ENCODE measurements at places on chromosomes 1 and 21.
A peak's percentile ranks its signal among the peaks of the same experiment; 100 is the strongest.

GRCh38 chr21:32733990-32734613, 6.3 kb upstream of the SYNJ1 start:
- no peaks in the 10 kb centered on the region for H3K4me1 ChIP-seq
- no peak for DNase-seq
- H3K27ac ChIP-seq: no peak overlapping the region
- no peak overlapping the region for H3K4me3 ChIP-seq
- H3K27me3 ChIP-seq: no peaks in the 10 kb centered on the region

DNA sequence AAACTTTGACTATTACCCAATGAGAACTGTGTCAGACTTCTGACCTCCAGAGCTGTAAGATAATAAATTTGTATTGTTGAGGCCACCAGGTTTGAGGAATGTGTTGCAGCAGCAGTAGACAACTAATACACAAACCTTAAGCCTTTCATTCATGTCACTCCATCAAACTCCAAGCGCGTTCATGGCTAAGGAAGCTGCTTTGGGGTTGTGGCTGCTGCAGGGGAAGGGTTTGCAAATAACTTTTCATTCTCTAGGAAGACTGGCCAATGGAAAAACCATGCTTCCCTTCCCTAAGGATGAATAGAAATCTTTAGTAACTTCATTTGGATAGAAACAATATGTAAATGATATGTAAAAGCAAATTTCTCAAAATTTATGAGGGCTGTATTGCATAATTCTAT, 170.4 kb downstream of the RHOU start:
- no peak overlapping the region for H3K27ac ChIP-seq
- no peaks in the 10 kb centered on the region for H3K36me3 ChIP-seq
- no peak for DNase-seq
- H3K4me3 ChIP-seq: no peak overlapping the region
- H3K27me3 ChIP-seq: no peaks in the 10 kb centered on the region

DNA sequence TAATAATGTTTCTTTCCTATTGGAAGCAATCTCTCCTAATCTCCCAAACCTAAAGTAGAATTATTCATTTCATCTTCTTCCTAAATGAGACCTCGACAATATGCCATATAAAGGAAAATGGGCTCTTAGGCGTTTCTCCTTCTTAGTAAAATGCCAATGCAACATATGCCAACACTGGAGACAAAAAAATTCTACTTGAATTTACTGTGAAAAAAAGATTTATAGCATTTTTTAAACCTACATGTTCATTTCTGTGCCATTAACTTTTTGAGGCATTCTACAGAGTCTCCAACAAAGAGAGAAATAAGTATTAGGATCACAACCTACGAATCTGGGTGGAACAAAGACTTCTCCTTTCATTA, 1.3 kb downstream of the WDR47 start:
- H3K27me3 ChIP-seq: no peaks in the 10 kb centered on the region
- no peak for DNase-seq
- H3K27ac ChIP-seq: peak overlapping the region; percentile 91
- H3K4me3 ChIP-seq: peak overlapping the region; percentile 95

GRCh38 chr1:31127266-31127665, 61.7 kb upstream of the PUM1 start:
- H3K36me3 ChIP-seq: no peaks in the 10 kb centered on the region
- H3K27ac ChIP-seq: no peak overlapping the region
- no peak for DNase-seq

GRCh38 chr1:56973923-56974742, 8.3 kb upstream of the C8B start:
- no peaks in the 10 kb centered on the region for H3K4me1 ChIP-seq
- no peaks in the 10 kb centered on the region for H3K27me3 ChIP-seq
- no peak overlapping the region for H3K27ac ChIP-seq
- no peaks in the 10 kb centered on the region for H3K36me3 ChIP-seq
- no peak for DNase-seq

DNA sequence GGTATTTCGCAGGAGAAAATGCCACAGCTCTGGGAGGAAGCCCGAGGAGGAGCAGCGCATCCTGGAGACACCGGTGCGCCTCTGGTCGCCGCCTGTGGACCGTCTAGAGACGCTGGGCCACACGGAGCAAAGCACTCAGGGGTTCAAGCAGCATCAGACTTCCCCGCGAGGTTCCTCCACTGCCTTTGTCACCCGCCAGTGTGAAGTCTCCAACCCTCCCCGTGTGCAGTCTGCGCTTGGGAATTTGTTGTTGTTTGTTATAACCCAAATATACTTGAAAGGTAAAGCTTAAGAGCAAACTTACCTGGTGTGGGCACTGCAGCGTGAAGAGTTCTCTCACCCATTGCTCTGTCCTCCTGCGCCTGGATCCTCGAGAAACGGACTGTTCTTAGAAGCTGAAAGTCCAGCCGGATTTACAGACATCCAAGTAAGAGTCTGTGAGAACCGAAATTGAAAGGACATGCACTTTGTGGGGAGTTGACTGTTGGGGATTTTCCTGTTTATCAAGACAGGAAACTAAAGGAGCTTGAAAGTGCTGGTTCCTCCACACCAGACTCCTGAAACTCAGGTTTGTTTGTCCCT, at the start of gene GBP4:
TSS of gene GBP4 (minus strand) at position 452 of the 582 bp plus-strand sequence. CDS start at position 344, 108 bp downstream.
- peak within 1 kb of the TSS; percentile 10 for H3K4me3 ChIP-seq
- DNase-seq: no peak
- no peaks in the 10 kb centered on the region for H3K36me3 ChIP-seq

GRCh38 chr1:93471911-93472310, 24.0 kb downstream of the FNBP1L start:
- H3K27me3 ChIP-seq: no peaks in the 10 kb centered on the region
- no peaks in the 10 kb centered on the region for H3K36me3 ChIP-seq
- no peak overlapping the region for H3K27ac ChIP-seq
- no peak for DNase-seq
- H3K4me1 ChIP-seq: peaks cover 3% of the 10 kb centered on the region

GRCh38 chr1:23178950-23179349, 10.3 kb upstream of the LUZP1 start:
- no peak overlapping the region for H3K27ac ChIP-seq
- DNase-seq: no peak
- no peaks in the 10 kb centered on the region for H3K27me3 ChIP-seq
- H3K4me3 ChIP-seq: no peak overlapping the region
- peaks cover 13% of the 10 kb centered on the region for H3K4me1 ChIP-seq

- H3K4me1 ChIP-seq: peaks cover 83% of the 10 kb centered on the region
- peak overlapping the region; percentile 57 for H3K4me3 ChIP-seq
- peak overlapping the region; percentile 91 for H3K27ac ChIP-seq
- peaks cover 24% of the 10 kb centered on the region for H3K27me3 ChIP-seq
These were observed 2.1 kb downstream of the MXRA8 start for GRCh38 chr1:1356166-1356795.

DNA sequence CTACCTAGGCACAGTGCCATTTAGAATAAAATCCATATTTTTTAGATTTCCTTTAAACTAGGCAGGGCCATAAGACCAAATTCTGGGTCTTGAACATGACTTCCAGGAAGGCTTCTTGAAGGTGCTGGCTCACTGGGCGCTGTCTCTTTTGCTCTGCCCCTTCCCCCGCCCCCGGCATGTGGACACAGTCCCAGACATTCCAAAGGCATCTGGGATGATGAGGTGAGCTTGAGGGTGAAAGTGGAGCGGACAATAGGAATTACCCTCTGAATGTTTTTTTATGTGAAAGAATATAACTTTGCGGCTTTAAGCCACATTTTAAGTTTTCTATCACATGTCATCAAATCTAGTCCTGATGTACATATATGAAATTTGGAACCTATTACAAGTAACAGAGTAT, 29.4 kb downstream of the RWDD3 start:
- no peaks in the 10 kb centered on the region for H3K27me3 ChIP-seq
- H3K4me3 ChIP-seq: no peak overlapping the region
- no peak overlapping the region for H3K27ac ChIP-seq
- no peaks in the 10 kb centered on the region for H3K4me1 ChIP-seq
- no peaks in the 10 kb centered on the region for H3K36me3 ChIP-seq

DNA sequence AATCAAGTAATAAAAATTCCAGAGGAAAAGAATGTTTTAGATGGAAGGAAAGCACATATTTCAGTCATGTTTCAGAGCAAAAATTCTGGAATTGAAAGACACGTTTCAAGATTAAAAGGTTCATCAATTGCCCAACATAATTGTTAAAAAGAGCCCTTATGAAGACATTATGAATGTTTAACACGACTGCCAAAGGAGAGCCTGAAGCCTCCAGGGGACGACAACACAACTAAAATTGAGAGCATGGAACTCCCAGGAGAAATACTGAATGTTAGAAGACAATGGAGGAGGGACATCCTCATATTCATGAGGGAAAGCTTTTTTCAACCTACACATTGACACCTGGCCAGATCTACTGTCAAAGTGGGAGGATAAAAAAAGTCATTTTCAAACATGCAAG, 16.0 kb downstream of the OR2T11 start:
- no peaks in the 10 kb centered on the region for H3K4me1 ChIP-seq
- DNase-seq: no peak
- no peaks in the 10 kb centered on the region for H3K36me3 ChIP-seq
- H3K27me3 ChIP-seq: no peaks in the 10 kb centered on the region

GRCh38 chr1:237341391-237341790, 299.4 kb downstream of the RYR2 start:
- H3K27me3 ChIP-seq: no peaks in the 10 kb centered on the region
- H3K27ac ChIP-seq: no peak overlapping the region
- no peak overlapping the region for H3K4me3 ChIP-seq
- H3K4me1 ChIP-seq: no peaks in the 10 kb centered on the region

DNA sequence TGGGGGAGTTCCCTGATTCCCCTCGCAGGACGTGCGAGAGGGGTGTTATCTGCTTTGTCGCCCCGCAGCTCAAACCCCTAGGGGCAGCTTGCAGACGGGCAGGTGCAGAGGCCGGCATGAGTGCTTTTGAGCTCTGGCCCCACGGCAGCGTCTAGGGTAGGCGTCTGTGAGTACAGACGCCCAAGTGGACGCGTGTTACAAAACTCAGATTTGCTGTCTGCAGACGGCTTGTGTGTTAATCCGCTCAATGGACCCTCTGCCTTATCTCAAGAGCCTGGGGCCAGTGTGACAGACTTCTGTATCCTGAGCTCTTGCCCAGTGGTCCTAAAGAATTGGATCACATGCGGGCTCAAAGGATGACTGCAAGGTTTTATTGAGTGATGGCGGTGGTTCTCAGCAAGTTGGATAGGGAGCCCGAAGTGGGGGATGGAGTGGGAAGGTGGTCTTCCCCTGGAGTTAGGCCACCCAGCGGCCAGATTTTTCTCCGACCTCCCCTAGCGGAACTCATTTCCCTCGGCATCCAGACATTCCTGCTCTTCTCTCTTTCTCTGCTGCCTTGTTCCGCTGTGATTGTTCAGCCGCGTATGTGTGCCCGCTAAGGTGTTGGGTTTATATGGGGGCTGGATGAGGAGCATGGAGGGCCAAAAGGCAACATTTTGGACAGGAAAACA, 9.4 kb downstream of the CFHR4 start:
- no peak overlapping the region for H3K27ac ChIP-seq
- DNase-seq: peak; percentile 56
- H3K36me3 ChIP-seq: no peaks in the 10 kb centered on the region

GRCh38 chr1:60848583-60849188, 233.7 kb upstream of the NFIA start:
- H3K27me3 ChIP-seq: no peaks in the 10 kb centered on the region
- H3K36me3 ChIP-seq: no peaks in the 10 kb centered on the region
- no peak overlapping the region for H3K4me3 ChIP-seq
- H3K27ac ChIP-seq: no peak overlapping the region

DNA sequence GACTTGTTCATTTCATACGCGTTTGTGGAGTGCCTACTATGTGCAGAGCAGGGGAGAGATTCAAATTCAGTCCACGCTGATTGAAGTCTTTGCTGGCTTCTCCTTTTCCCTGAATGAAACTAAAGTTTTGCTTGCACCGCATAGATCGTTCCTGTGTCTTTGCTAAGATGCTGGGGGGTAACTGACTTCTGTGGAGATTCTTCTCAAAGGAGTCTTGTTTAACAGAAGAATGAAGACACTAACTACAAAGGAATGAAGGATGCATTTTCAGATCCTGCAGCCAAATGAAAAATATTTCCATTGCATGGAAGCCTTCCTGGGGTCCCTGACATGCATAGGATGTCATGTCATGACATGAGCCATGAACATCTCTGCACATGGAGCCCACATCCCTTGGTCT, 26.9 kb upstream of the H6PD start:
- H3K27ac ChIP-seq: no peak overlapping the region
- H3K4me1 ChIP-seq: peaks cover under 1% of the 10 kb centered on the region
- H3K36me3 ChIP-seq: no peaks in the 10 kb centered on the region
- H3K4me3 ChIP-seq: no peak overlapping the region

DNA sequence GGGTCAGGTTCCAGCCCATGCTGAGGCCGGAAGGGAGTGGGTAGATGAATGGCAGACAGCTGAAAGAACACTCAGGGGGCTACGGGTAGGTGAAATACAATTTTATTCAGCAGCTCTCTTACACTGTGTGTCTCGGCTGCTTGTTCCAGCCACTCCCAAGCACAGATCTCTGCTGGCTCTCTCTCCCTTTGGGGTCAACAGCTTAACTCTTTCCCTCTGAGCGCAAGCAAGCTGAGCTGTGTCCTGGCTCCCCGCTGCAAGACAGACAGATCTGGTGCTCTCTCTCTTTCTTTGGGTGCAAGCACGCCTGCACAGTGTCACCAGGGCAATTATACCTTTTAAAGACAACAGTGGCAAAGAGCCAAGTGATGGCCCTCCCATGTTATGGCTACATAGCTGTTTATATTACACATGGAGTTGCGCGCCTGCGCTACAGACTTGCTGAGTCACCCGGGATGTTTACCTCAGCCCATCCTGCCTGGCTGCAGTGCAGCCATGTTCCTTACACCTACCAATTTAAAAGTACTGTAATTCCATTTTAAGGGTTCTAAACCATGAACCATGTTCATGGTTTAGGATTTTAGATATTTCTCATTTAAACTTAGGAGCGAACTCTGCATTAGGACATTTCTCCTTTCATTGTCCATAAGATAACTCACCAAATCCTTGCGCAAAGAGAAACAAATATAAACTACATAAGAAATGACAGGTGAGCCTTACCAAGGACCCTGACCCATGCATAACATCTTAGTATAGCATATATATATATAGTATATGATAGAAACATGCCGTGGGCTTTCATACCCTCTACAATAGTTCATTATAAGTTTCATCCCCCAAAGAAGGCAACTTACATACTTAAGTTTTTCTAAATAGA, 396.5 kb downstream of the SMYD3 start:
- H3K4me3 ChIP-seq: no peak overlapping the region
- H3K4me1 ChIP-seq: peaks cover 6% of the 10 kb centered on the region
- H3K36me3 ChIP-seq: no peaks in the 10 kb centered on the region
- DNase-seq: no peak
- H3K27me3 ChIP-seq: no peaks in the 10 kb centered on the region

DNA sequence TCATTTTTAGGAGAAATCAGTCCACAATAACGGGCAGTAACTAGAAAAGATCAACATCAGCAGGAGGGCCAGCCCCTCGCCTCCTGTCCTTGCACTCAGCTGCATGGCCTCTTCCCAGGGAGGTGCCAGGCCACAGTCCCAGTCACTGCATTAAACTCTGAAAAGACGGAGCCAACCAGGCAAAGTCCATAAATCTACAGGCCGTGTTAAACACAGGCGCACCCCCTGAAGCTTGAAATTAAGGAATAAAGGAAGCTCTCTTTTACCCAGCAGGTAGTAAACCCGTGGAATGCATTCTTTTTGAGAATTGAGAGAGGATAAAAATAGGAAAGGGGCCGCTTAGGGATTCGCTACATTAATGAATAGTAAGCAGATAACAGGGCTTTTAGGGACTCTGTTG, 18.4 kb downstream of the H6PD start:
- peak; percentile 53 for DNase-seq
- no peaks in the 10 kb centered on the region for H3K27me3 ChIP-seq
- H3K4me1 ChIP-seq: peaks cover 48% of the 10 kb centered on the region
- H3K4me3 ChIP-seq: no peak overlapping the region
- H3K27ac ChIP-seq: peak overlapping the region; percentile 54
- peaks cover 45% of the 10 kb centered on the region for H3K36me3 ChIP-seq

GRCh38 chr21:26199456-26199855, 28.9 kb upstream of the APP start:
- no peaks in the 10 kb centered on the region for H3K27me3 ChIP-seq
- H3K36me3 ChIP-seq: no peaks in the 10 kb centered on the region
- H3K4me3 ChIP-seq: no peak overlapping the region
- no peaks in the 10 kb centered on the region for H3K4me1 ChIP-seq

Measured in spinal cord (tissue), 10 donors.